ENCODE measurements at places on chromosomes 5 and 9.

GRCh38 chr5:108747774-108748400 lies at the start of gene FER:
TSS of gene FER (plus strand) at chr5:108747897. CDS start at chr5:108798183, 50,286 bp downstream.
- DNase-seq = peak; percentile 90
- H3K36me3 ChIP-seq = no peaks in the 10 kb centered on the region
- no peaks in the 10 kb centered on the region for H3K27me3 ChIP-seq

- peaks cover 2% of the 10 kb centered on the region for H3K4me1 ChIP-seq
- H3K36me3 ChIP-seq = peaks cover 5% of the 10 kb centered on the region
- no peak for DNase-seq
- no peaks in the 10 kb centered on the region for H3K27me3 ChIP-seq
Observed at GRCh38 chr5:77492653-77493000, 511 bp upstream of the WDR41 start.

DNA sequence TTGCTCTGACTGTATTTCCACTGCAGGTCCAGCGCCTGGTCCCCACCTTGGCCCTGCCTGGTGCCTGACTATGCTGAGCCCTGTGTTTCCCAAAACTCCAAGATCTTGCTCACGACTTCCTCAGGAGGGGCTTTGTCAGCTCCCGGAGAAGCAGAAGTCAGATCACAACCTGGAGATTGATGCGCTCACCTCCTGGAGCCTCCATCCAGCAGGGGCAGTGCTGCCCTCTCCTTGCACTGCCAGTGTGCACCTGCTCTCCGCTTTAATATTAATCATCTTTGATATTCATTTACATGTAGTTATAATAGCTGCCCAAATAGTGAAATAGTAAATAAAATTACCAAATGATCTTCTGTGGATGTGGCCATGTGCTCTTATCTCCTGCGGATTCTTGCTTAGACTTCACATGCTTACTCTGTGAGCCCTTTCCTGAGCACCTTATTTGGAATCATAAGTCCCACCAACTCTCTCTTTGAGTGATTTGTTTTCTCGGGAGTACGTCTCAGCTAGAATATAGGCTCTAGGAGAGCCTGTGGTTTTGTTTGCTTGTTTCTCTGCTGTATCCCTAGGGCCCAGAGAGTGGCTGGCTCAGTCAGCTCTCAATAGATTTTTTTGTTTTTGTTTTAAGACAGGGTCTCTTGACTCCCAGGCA lies 17.4 kb downstream of the MAML1 start:
- H3K27me3 ChIP-seq = no peaks in the 10 kb centered on the region
- no peak for DNase-seq
- H3K4me1 ChIP-seq = peaks cover 19% of the 10 kb centered on the region
- peaks cover 22% of the 10 kb centered on the region for H3K36me3 ChIP-seq

DNA sequence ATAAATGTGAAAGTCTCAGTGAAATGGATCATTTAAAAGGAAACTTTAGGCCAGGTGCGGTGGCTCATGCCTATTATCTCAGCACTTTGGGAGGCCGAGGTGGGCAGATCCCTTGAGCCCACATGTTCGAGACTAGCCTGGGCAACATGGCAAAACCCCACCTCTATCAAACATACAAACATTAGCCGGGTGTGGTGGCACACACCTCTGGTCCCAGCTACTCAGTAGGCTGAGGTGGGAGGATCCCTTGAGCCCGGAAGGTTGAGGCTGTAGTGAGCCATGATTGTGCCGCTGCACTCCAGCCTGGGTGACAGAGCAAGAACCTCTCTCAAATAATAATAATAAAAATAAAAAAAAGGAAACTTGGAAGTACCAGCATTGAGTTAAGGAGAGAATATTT lies 176.1 kb downstream of the HSPA4 start:
- H3K36me3 ChIP-seq = no peaks in the 10 kb centered on the region
- no peak overlapping the region for H3K4me3 ChIP-seq
- no peaks in the 10 kb centered on the region for H3K27me3 ChIP-seq
- no peak for DNase-seq

- no peak overlapping the region for H3K27ac ChIP-seq
- no peaks in the 10 kb centered on the region for H3K36me3 ChIP-seq
- peaks cover 4% of the 10 kb centered on the region for H3K4me1 ChIP-seq
- no peak overlapping the region for H3K4me3 ChIP-seq
- H3K27me3 ChIP-seq = no peaks in the 10 kb centered on the region
Observed at GRCh38 chr5:133145436-133146170, 93.8 kb downstream of the HSPA4 start.

DNA sequence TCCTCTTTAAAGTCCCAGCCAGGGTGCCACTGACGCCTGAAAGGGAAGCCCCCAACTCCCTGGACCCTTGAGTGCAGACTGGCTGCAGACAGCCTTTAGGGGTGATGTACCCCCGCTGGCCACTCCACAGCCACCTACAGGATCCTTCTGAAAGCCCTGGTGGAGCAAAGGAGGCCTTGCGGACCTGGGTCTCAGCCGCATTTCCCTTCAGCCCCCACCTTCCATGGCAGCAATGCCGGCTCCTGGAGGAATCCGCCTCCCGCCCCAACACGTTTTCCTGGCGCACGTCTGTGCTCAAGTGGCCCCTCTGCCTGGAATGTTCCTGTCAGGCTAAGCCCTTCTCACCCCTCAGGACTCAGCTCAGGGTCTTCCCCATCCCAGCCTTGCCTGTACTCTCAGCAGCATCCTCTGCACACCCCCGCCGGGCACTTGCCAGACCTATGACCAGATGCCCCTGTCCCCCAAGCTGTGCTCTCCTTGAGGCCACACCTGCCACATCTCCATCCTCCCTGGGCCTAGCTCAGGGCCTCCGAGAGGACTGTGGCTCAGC lies 134.1 kb upstream of the RAPGEF1 start:
- H3K27me3 ChIP-seq = no peaks in the 10 kb centered on the region
- no peak for DNase-seq
- no peak overlapping the region for H3K27ac ChIP-seq
- peaks cover 35% of the 10 kb centered on the region for H3K36me3 ChIP-seq
- H3K4me1 ChIP-seq = no peaks in the 10 kb centered on the region

DNA sequence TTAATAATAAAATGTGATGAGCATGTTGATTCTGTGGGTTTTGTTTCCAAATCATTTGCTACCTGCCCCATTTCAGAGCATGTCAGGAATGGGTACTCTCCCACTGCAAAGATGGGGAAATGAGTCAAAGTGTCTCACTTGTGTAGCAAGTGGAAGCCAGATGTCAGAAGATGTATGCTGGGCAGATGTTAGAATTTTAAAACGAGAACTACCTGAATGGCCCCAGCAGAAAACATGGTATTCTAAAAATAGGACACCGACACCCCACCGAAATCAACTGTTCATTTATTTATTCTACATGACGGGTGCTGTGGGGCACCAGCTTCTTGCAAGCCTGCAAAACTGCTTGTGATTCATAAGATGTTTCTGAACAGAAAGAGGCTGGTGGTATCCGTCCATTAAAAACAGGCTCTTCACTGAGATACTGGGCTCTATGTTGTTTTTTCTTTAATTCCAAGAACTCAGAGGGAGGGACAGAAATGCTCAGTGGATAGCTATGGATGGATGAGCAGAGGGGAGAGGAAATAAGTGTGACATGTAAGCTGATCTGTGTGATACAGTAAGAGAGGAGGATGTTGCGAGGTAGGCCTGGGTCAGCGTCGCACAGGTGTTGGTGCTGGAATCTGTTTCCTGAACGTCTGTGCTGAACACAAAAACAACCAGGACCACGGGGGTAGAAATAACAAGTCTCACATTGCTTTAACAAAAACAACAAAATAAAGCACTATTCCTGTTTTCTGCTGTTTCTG lies 157.2 kb downstream of the EFNA5 start:
- no peaks in the 10 kb centered on the region for H3K27me3 ChIP-seq
- H3K27ac ChIP-seq = no peak overlapping the region
- no peaks in the 10 kb centered on the region for H3K36me3 ChIP-seq
- H3K4me1 ChIP-seq = no peaks in the 10 kb centered on the region
- H3K4me3 ChIP-seq = no peak overlapping the region

DNA sequence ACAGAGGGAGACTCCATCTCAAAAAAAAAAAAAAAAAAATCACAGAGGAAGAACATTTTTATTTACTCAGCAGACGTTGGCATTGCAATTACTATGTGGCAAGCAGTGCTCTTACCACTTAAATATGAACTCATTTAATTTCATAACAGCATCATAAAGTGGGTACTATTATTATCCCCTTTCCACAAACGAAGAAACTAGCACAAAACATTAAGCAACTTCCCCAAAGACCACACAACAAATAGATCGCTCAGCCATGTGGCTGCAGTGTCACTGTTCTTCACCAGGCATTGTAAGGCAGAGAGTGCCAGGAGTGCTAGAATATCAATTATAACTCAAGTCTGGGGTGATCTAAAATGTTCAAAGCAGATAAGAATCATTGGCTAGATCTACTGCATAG lies 69.8 kb upstream of the PLPP6 start:
- H3K36me3 ChIP-seq = no peaks in the 10 kb centered on the region
- DNase-seq = no peak

GRCh38 chr5:92849756-92850155 lies 731.3 kb downstream of the NR2F1-AS1 start:
- no peak overlapping the region for H3K4me3 ChIP-seq
- H3K36me3 ChIP-seq = no peaks in the 10 kb centered on the region
- H3K4me1 ChIP-seq = no peaks in the 10 kb centered on the region
- no peaks in the 10 kb centered on the region for H3K27me3 ChIP-seq
- no peak for DNase-seq

DNA sequence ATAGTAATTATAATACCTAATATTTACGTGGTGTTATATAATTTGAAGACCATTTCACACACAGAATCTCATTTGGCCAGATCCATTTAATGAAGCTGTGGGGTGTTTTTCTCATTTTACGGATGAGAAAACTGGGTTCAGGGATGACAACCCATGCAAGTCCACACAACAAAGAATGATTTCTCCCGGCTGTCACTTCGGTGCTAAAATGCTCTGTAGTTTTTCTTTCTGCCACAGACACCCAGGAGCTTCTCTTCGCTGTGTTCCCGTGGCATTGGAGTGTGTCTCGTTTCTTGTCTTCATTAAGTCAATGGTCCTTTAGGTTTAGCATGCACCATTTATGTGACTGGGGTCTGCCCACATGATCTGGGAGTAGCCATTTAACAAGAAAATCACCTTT lies 308.5 kb downstream of the ENC1 start:
- H3K27ac ChIP-seq = no peak overlapping the region
- no peak for DNase-seq
- no peaks in the 10 kb centered on the region for H3K36me3 ChIP-seq
- H3K4me1 ChIP-seq = peaks cover 10% of the 10 kb centered on the region
- no peak overlapping the region for H3K4me3 ChIP-seq
- no peaks in the 10 kb centered on the region for H3K27me3 ChIP-seq

DNA sequence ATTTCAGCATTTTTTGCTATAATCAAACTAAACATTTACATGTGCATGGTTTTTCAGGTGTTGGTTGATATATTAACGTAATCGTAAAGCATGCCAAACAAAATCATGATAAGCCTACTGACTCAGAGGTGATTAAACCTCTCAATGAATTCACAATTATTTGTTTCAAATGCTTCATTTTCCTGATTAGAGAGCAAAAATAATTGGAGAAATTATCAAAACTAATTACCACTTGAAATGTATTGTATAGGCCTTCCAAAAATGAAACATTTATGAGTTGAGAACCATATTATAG lies 45.7 kb upstream of the JMY start:
- peaks cover 10% of the 10 kb centered on the region for H3K4me1 ChIP-seq
- H3K4me3 ChIP-seq = no peak overlapping the region
- no peak overlapping the region for H3K27ac ChIP-seq
- no peaks in the 10 kb centered on the region for H3K27me3 ChIP-seq

DNA sequence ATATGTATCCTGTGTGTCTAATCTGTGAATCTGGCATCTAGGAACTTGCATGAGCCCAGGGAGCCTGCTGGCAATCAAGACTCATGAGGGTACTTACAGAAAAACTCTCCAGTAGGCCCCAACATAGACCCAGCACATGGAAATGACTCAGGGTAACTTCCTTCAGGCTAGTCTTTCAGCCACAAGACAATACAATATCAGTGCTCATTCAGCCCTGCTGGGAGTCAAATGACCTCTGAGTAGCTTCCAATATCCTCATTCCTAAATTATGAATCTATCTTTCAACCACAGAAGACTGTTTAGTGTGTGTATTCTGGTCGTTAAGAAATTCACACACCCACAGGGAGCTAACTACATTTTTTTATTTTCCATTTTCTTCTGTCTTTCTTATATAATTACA lies 1273.0 kb downstream of the EFNA5 start:
- H3K27ac ChIP-seq = no peak overlapping the region
- H3K36me3 ChIP-seq = no peaks in the 10 kb centered on the region
- H3K4me3 ChIP-seq = no peak overlapping the region
- no peaks in the 10 kb centered on the region for H3K4me1 ChIP-seq
- DNase-seq = no peak

DNA sequence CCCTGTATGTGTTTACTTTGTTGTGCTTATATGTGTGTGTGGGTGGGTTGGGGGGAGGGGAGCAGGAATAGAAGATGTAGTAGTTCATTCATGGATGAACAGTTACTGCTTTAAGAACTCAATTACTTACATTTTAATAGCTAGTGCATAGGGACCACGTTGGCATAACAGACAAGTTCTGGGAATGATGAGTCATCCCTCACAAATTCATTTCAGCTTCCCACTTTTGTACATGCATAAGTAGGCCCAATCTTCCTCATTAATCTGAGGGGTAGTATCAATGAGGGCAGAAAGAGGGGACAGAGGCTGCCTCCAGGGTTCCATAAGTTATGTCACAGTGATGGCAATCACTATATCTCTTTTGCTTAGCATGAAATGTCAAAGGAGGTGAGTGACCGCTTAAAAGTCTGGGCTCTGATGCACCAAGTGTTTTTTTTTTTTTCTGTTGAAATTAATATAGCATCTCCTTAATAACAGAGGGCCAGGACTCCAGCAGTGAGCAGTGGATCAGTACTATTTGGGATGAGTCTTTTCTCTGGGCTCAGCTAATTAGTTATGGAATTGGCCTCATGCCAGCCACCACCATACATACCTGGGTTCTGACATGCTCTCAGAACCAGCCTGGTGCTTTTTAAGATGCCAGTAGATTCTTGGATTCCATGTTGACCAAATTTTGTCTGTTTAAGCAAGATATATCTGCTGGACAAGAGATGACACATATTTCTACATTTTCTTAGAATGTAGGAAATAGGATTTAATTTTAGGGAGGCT lies 37.1 kb downstream of the PRDM6 start:
- H3K27me3 ChIP-seq = no peaks in the 10 kb centered on the region
- no peak overlapping the region for H3K4me3 ChIP-seq
- no peaks in the 10 kb centered on the region for H3K36me3 ChIP-seq
- no peak for DNase-seq
- H3K4me1 ChIP-seq = no peaks in the 10 kb centered on the region

GRCh38 chr5:171586436-171586835 lies 167.0 kb downstream of the FGF18 start:
- no peak overlapping the region for H3K4me3 ChIP-seq
- H3K27me3 ChIP-seq = no peaks in the 10 kb centered on the region
- H3K27ac ChIP-seq = no peak overlapping the region
- no peak for DNase-seq

GRCh38 chr5:143685246-143685815 lies 126.6 kb upstream of the HMHB1 start:
- H3K4me1 ChIP-seq = peaks cover 5% of the 10 kb centered on the region
- no peaks in the 10 kb centered on the region for H3K36me3 ChIP-seq
- no peak overlapping the region for H3K27ac ChIP-seq

Measured in stomach (tissue), 19 donors.